Fibroblast of the aortic adventitia (primary cell): ENCODE measurements at places on chromosomes 7 and 10.

- DNase-seq: no peak
These were observed 12.5 kb downstream of the ASNS start for GRCh38 chr7:97859606-97860204.

DNA sequence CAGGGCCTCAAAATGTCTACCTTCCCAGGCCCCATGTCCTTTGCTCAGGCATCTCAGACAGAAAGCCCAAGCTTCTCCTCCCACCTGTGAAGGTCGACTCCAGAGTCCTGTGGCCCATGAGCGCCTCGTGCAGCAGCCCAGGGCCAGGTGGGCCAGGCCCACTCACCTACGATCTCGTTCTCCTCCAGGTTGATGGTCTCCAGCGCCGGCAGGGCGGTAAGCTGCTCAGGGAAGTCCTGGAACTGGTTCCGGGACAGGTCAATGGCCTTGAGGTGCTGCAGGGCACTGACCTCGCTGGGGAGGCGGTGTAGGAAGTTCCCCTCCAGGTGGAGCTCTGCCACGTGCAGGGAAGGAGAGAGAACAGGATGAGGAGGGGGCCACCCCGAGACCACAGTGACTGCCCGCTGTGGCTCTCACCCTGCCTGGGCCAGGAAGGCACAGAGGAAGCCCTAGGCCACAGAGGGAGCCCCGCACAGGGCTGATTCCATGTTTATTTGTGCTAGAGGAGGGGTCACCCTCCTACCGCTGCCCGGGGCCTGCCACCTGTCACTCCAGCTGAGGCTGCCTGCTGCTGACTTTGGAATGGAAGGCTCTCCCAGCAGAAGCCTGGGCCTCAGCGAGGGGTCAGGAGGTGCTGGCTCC is 40.0 kb upstream of the NPFFR1 start:
- DNase-seq: no peak

GRCh38 chr10:95237376-95238170 is 43.5 kb downstream of the ACSM6 start:
- DNase-seq: no peak

- DNase-seq: no peak
These were observed 45.1 kb upstream of the ELMO1 start for GRCh38 chr7:37493810-37494209.

- DNase-seq: peak; percentile 22
These were observed 59.4 kb downstream of the CUZD1 start for GRCh38 chr10:122786269-122786668.

DNA sequence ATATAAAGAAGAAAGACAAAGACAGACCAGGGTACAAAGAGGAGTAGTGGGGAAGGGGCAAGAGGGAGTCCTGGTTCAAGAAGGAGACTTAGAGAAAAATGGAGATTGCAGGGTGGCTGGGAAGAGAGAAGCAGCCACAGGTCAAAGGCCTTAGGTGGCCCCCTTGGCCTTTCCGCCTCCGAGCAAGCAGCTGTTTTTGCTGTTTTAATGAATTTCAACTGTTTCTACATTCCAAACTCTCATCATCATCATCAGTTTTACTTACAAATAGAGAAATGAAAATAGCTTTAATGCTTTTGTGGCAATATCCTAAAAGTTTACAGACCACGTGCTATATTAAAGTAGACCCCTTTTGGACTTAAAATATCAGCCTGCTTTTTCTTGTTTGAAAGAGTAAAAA is 399.7 kb downstream of the EXOC4 start:
- DNase-seq: no peak

GRCh38 chr7:22651534-22652243 is 75.3 kb upstream of the IL6 start:
- DNase-seq: peak; percentile 77

- DNase-seq: no peak
These were observed 50.1 kb upstream of the PRKAR1B start for GRCh38 chr7:776992-777727.

GRCh38 chr7:75649462-75649861 is 89.3 kb downstream of the HIP1 start:
- no peak for DNase-seq

DNA sequence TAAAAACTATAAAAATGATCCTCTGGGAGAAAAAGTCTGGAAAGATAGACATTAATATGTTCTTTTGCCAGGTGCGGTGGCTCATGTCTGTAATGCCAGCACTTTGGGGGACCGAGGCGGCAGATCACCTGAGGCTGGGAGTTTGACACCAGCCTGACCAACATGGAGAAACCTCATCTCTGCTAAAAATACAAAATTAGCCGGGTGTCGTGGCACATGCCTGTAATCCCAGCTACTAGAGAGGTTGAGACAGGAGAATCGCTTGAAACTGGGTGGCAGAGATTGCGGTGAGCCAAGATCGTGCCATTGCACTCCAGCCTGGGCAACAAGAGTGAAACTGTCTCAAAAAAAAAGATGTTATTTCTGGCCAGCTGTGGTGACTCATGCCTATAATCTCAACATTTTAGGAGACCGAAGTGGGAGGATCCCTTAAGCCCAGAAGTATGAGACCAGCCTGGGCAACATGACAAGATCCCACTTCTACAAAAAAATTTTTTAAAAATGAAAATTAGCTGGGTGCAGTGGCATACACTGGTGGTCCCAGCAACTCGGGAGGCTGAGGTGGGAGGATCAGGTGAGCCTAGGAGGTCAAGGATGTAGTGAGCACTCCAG is 101.9 kb upstream of the LRRN3 start:
- DNase-seq: peak; percentile 11

DNA sequence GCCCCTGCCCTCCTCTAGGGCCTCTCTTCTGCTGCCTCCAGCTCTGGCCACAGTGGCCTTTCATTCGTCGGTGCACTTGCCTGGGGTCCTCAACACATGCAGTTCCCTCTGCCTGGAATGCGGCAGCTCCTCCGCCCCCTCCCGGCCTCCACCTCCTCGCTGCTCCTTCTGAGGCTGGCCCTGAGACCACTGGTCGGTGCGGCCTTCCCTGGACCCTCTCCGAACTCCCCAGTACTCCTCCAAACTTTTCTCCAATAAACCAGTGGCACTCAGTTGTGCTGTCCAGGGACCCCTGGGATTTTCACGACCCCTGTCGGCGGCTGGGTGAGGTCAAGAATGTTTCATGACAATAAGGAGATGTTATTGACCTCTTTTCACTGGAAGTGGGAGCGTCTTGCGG is 53.5 kb downstream of the BMS1 start:
- no peak for DNase-seq

- peak; percentile 89 for DNase-seq
These were observed 14.6 kb upstream of the ZSCAN21 start for GRCh38 chr7:100034871-100035510.

- no peak for DNase-seq
These were observed 156.8 kb upstream of the NFE2L3 start for GRCh38 chr7:25995216-25995615.

DNA sequence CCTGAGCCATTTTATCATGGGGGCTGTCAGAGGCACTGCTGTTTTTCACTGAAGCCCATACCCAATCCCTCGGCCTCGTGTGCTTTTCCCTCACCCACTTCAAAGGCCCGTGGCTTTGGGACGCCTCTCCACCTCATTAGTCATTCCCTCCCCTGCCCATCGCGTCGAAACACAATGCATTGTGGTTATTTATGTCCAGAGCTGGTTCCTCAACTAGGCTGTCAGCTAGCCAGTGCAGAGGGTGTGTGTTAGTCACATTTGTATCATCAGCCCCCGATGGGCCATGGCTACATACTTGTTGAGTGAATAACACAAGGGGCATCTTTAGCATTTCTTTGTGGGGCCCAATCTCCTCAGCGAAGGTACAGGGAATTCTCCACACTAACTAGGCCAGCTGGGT is 3.8 kb upstream of the CRCP start:
- DNase-seq: peak; percentile 91

- no peak for DNase-seq
These were observed 133.1 kb downstream of the BBS9 start for GRCh38 chr7:33262476-33262875.

DNA sequence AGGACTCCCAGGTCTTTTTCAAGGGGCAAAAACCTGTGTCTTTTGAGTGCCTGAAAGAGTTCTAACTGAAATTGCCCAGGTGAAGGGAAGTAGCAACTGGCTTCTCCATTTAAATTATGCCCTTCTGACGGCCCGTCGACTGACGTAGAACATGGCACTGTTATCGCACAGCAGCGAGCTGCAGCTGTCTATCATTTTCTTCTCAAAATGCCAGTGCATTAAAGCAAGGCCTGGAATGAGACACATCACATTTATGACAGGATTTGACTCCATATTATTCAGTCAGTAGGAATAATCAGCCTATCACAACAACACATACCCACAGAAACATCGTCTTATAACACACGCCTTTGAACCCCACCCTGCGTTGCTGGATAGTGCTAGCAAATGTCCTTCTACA is 69.7 kb downstream of the CELF2 start:
- DNase-seq: no peak

GRCh38 chr7:46522354-46522906 is 601.4 kb upstream of the IGFBP3 start:
- no peak for DNase-seq

GRCh38 chr10:1362589-1363445 is 306.6 kb downstream of the WDR37 start:
- DNase-seq: no peak

DNA sequence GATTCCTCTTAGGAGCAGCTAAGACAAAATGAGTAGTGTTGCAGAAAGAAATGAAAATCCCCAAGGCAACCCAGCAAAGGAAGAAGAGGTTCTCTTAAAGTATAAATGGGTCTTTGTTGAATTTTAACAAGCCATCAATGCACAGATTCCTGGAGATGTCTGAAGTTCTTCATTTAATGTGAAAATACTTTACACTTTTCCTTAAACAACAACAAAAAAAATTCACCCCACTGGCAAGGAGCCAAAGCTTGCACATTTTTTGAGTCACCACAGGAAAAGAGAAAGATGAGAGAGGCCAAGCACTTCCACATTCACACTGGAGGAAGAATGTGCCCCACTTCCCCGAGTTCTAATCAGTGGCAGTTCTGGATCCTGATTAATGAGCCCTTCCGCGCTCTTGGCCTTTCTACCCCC is 286.4 kb upstream of the MEOX2 start:
- peak; percentile 61 for DNase-seq

GRCh38 chr10:49131507-49132361 is 2.1 kb downstream of the FAM170B start:
- DNase-seq: no peak

GRCh38 chr10:6405713-6406112 is 174.4 kb downstream of the PRKCQ start:
- DNase-seq: no peak

- no peak for DNase-seq
These were observed 15.4 kb upstream of the FKBP9 start for GRCh38 chr7:32941681-32942414.

GRCh38 chr10:73756183-73756582 is 12.0 kb downstream of the SEC24C start:
- no peak for DNase-seq

GRCh38 chr10:114825513-114826253 is 4.1 kb downstream of the FHIP2A start:
- DNase-seq: peak; percentile 95

GRCh38 chr10:6743291-6743849 is 163.3 kb upstream of the PRKCQ start:
- no peak for DNase-seq

DNA sequence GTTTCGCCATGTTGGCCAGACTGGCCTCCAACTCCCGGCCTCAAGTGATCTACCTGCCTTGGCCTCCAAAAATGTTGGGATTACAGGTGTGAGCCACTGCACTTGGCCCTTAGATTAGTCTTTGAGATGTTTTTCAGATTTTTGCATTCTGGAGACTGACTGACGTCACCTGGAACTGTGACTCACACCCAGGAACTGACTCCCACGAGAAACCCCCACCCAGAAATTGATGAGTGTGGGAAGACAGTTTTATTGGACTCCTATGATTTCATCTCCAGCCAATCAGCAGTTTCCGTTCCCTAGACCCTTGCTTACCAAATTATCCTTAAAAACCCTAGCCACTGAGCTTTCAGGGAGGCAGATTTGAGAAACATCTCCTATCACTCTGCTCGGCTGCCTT is 867.3 kb downstream of the TYW1 start:
- no peak for DNase-seq

GRCh38 chr10:21516242-21517131 is 9.0 kb downstream of the SKIDA1 start:
- peak; percentile 69 for DNase-seq

DNA sequence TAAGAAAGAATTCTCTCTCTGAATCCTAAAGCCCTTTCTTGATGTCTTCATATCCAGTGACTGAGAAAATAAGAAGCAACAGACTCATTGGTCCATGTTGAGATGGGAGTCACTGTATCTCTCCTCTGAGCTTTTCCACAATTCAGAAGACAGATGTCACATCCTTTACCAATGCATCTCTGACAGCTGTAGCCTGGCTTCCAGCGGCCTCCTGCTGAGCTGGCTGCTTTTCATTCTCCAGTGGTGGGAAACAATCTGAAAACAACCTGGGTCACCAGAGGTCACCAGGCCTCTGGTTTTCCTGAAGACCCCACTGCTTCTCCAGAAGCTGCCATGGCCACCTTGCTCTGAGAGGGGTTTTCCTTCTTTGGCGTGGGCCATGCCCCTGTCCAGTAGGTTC is 18.3 kb upstream of the RPA3 start:
- no peak for DNase-seq

GRCh38 chr10:112040696-112041095 is 142.9 kb downstream of the GPAM start:
- no peak for DNase-seq

DNA sequence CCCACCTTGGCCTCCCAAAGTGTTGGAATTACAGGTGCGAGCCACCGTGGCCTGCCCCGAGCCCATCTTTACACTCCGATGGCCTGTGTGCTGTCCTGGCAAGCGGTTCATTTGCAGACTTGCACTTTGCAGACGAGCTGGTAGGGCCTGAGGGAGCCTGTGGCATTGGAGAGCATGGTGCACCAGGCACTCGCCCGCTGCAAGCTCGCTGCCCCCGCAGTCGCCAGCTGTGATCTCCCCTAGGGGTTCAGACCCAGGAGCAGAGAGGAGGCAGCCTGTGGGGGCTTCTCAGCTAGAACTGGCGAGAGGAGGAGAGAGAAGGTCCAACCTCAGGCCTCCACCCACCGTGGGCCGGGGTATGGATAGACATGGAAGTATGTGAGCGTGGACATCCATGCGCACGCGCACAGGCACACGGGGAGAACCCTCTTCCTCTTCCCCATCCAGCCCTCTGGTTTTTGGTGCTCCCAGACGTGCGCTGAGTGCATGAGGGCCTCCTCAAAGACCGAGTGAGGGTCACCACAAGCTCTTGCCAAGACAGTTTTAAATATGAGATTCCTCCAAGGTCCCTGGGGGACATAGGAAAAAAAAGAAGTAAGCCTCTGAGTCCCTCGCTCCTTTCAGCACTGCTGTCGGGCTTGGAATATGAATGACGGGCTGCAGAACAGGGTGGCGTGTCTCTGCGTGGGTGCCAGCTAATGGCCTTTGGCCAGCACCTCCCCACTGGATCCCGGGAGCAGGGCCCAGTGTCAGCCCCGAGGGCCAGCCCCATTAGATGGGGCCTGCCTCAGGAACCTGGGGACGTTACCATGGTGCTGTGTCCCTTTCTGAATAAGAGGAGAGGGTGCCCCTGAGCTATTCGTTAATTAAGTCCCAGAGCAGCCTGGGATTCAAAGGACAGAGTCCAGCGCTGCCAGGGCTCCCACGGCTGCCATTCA is 15.1 kb upstream of the TTYH3 start:
- DNase-seq: no peak

- no peak for DNase-seq
These were observed 9.4 kb upstream of the MNX1 start for GRCh38 chr7:157019718-157020451.

GRCh38 chr7:103573479-103574058 is 127.6 kb upstream of the SLC26A5 start:
- DNase-seq: peak; percentile 71
